ENCODE measurements at places on chromosomes 1 and 21.

DNA sequence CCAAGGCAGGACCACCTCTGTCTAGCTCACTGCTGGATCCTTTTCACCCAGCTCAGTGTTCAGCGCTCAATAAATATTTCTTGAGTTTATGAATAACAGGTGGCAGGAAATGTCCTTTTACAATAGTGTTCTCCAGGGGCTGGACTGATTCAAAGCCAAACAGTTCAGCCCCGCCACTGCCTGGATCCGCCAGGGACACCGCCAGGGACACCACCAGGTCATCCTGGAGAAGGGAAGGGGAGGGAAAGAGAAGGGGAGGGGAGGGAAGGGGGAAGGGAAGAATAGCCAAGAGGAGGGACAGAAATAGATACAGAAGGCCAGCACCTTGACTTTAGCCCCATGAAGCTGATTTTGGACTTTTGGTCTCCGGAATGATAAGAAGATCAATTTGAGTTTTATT is 255.6 kb downstream of the GRIK3 start:
- no peak for DNase-seq

DNA sequence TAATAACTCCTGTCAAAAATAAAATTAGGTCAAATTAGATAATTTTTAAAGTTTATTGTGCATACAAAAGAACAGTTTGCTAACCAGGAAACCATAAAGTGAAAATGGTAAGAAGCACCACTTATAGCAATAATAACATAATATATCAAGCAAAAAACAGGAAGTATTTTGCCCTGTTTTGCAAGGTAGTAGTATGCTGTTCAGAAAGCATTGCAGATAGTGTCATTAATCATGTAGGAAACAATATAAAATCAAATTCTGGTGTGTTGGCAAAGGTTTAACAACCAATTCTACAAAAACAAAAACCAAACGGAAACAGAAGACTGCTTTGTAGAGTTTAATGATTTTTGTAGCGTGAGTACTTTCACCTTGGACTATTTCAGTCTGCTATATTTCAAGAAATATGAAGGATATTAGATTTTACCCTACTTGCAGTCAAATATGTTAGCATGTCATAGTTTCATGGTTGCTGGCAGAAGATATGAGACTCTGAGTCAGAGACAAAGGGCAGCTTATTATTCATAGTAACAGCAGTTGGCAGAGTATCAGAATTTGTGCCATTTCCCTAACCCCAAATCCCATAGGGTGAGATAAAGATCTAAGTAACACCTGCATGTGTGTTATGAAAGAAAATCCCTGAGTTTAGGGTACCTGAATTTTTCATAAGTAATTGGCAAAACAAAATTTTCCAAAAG is 729.0 kb upstream of the BRINP3 start:
- no peak for DNase-seq

DNA sequence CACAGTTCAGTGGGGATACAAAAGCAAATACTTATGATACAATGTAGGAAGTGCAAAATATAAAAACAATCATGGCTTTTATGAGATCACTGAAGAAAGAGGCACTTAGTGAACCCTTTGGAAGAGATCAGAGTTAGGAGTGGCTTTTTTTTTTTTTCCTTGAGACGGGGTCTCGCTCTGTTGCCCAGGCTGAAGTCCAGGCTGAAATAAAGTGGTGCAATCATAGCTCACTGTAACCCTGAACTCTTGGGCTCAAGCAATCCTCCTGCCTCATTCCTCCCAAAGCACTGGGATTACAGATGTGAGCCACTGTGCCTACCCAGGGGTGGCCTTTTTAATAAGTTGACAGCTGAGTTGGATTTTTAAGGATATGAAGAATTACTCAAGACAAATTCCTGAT is 17.3 kb upstream of the RASAL2 start:
- no peak for DNase-seq

DNA sequence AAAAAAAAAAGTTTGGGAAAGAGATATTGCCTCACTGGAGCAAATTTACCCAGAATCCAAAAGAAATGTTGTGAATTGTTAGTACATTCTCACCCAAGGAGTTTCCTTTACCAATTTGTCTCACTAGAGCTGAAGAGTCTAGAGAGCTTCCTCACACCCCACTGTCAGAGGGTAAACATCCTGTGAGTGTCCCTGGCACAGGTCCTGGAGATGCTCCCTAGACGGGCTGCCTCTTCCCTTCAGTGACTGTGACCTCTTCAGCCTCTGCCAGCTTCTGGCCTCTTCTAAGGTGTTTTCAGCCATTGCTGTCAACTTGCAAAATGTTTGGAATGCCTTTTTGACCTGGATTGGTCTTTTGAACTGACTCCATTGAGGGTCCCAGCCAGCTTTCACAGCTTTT is 159.4 kb downstream of the DHRS3 start:
- DNase-seq = no peak

DNA sequence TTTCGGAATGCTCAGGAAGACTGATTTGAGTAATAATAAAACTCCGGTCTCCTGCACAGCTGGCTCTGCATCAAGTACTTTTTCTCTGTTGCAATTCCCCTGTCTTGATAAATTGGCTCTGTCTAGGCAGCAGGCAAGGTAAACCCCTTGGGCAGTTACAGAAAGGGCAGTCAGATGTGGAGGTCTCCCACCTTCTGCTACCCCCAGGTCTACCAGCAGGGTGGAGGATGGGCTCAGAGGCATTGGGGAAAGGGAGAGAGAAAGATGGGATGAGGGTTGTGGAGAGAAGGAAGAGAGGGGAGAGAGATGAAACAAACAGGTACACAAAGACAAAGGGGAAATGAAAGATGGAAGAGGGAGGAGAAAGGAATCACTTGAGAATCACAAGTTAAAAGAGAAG is 156.8 kb downstream of the MIS18A start:
- DNase-seq = no peak

- no peak for DNase-seq
These were observed 49.3 kb downstream of the LPGAT1 start for GRCh38 chr1:211781260-211781659.

GRCh38 chr1:162946701-162947100 is 85.7 kb upstream of the CCDC190 start:
- DNase-seq = no peak

GRCh38 chr21:25323356-25323949 is 283.8 kb downstream of the MRPL39 start:
- DNase-seq = no peak

DNA sequence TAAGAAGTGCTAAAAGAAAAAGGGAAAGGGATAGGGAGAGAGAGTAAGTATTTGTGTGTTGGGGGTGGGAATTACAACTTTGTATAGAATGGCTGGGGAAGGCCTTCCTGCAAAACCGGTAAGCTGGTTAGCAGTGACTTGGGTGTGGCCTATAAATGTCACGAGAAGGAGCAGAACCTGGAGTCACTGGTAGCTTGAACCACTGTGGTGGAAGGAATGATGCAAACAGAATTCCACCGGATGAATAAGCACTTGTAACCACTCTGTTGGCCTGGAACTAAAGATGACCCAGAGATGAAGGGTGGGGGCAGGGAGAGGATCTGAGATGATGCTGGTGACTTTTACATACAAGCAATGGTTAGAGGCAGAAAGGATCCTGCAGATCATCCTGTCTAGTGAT is 8.9 kb downstream of the XKR8 start:
- DNase-seq = no peak

- no peak for DNase-seq
These were observed 12.0 kb upstream of the OR6K3 start for GRCh38 chr1:158732524-158732923.

- DNase-seq = no peak
These were observed 54.1 kb downstream of the CD46 start for GRCh38 chr1:207805841-207806421.

- DNase-seq = no peak
These were observed 44.8 kb downstream of the USP1 start for GRCh38 chr1:62481681-62482080.

- no peak for DNase-seq
These were observed 30.3 kb upstream of the ANGPTL7 start for GRCh38 chr1:11158720-11159321.

- DNase-seq = no peak
These were observed 842.9 kb upstream of the ADGRL4 start for GRCh38 chr1:79849388-79849787.

DNA sequence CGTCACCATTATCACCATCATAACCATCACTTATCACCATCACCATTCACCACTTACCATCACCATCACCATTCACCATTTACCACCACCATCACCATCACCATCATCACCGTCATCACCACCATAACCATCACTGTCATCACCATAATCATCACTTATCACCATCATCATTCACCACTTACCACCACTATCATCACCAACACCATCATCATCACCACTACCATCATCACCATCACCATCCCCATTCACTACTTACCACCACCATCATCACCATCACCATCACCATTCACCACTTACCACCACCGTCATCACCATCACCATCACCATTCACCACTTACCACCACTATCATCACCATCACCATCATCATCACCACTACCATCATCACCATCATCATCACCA is 151.8 kb downstream of the CAMTA1 start:
- no peak for DNase-seq

GRCh38 chr21:34812504-34813265 is 143.9 kb downstream of the CLIC6 start:
- no peak for DNase-seq

DNA sequence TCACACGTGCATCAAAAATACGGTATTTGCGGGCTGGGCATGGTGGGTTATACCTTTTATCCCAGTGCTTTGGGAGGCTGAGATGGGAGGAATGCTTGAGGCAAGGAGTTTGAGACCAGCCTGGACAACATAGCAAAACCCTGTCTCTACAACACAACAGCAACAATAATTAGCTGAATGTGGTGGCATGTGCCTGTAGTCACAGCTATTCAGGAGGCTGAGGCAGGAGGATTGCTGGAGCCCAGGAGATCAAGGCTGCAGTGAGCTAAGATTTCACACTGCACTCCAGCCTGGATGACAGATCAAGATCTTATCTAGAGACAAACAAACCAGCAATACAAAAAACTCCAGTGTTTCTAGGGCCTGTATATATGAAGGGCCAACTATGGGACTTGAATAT is 30.6 kb downstream of the PTPRU start:
- no peak for DNase-seq

- no peak for DNase-seq
These were observed 10.1 kb upstream of the TFF1 start for GRCh38 chr21:42376338-42376982.

DNA sequence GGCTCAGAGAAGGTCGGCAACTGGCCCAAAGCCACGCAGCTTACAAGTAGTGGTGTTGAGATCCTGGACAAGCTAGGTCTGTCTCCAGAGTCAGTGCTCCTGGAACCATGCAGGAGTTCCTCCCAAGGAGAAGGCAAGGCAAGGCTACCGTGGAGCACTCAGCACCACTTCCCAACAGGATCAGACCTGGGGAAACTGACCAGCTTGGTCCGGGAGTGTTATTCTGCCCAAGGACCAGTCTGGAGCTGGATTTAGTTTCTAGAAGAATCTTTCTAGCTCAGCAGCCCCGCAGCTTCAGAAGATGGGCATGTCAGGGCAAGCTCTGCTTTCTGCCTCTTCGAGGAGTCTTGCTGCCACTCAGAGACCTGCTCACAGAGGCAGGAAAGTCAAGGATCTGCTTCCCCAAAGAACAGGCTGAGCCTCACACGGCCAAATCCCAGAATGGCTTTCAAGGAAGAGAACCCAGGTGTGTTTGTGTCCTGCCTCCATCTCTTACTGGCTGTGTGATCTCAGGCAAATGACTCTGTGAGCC is 302.8 kb downstream of the MATN1 start:
- no peak for DNase-seq

- no peak for DNase-seq
These were observed 119.3 kb downstream of the CRYAA start for GRCh38 chr21:43287795-43288755.

GRCh38 chr1:197360068-197360467 is 92.0 kb downstream of the CRB1 start:
- no peak for DNase-seq

DNA sequence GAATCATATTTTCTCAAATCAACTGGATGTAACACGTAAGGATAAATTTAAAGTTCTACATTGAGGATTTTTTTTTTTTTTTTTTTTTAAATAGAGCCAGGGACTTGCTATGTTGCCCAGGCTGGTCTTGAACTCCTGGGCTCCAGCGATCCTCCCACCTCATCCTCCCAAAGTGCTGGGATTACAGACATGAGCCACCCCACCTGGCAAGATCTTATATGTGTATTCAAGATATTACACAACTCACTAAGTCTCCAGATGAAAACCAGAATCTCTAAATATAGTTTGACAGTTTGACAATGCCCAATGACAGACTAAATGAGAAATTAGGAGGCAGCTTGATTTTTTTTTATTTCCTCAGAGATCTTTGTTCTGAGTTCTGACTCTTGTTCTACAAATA is 6.8 kb downstream of the YY1AP1 start:
- no peak for DNase-seq

DNA sequence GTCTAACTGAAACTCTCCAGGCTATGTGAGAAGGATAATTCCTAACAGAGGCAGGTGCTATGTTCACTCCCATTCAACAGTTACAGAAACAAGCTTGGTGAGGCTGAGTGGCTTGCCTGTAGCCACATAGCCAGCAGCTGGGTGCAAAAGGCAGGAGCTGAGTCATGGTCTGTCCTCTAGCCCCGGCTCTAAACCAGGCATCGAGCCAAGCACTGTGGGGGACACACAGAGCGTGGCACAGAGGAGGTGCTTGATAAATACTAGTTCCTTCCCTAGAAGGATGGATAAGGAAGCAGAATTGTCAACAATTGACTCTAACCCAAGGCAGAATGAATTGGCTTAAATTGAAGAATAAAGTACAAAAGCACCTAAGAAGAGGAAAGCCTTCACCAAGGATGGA is 10.4 kb upstream of the KCNA2 start:
- DNase-seq = no peak

DNA sequence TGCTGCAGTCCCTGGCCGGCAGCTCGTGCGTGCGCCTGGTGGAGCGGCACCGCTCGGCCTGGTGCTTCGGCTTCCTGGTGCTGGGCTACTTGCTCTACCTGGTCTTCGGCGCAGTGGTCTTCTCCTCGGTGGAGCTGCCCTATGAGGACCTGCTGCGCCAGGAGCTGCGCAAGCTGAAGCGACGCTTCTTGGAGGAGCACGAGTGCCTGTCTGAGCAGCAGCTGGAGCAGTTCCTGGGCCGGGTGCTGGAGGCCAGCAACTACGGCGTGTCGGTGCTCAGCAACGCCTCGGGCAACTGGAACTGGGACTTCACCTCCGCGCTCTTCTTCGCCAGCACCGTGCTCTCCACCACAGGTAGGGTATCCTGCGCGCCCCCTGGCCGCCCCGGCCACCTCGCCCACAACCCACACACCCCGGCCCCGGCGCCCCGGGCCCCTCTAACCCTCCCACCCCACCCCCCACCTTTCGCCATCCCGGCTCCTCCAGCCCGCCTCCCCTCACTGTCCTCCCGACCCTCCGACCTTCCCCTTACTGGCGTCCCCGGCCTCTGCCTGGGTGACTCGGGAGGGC is 352 bp downstream of the KCNK1 start:
- no peak for DNase-seq

- no peak for DNase-seq
These were observed 722.2 kb downstream of the MATN1 start for GRCh38 chr1:30001011-30001731.

GRCh38 chr21:17709266-17709611 is 96.5 kb upstream of the BTG3 start:
- no peak for DNase-seq

- no peak for DNase-seq
These were observed 14.1 kb downstream of the TTC3 start for GRCh38 chr21:37087188-37087587.

- DNase-seq = no peak
These were observed 22.7 kb downstream of the WDTC1 start for GRCh38 chr1:27257155-27257554.

GRCh38 chr1:115594600-115594999 is 47.2 kb upstream of the VANGL1 start:
- no peak for DNase-seq

GRCh38 chr1:94741510-94741909 is 78.6 kb upstream of the SLC44A3 start:
- no peak for DNase-seq

GRCh38 chr1:220271706-220272046 is 577 bp downstream of the RAB3GAP2 start:
- no peak for DNase-seq
